Astrocyte (in vitro differentiated cells and primary cell): ENCODE measurements at places on chromosomes 11 and 22. TPM values are rescaled to one million over a fixed set of nuclear protein-coding genes. Genes with fewer than 3 reads are reported as not detected.

Gene ASCL2
- not detected in 2 replicates for total RNA-seq

Gene PACSIN3
- 34.3 and 35.6 TPM in 2 replicates for total RNA-seq

Gene RASL10A
- 0.19 and 1.5 TPM in 2 replicates for total RNA-seq

Gene VPREB1
- not detected in 2 replicates for total RNA-seq

Gene TMEM80
- 16.1 and 18.4 TPM in 2 replicates for total RNA-seq

Gene TRIM29
- 0.55 and 1.1 TPM in 2 replicates for total RNA-seq

Gene SHANK2
- 6.4 and 10.1 TPM in 2 replicates for total RNA-seq

Gene SYNGR1
- total RNA-seq = 12.0 and 14.1 TPM in 2 replicates

Gene MRGPRX3
- not detected in 2 replicates for total RNA-seq

Gene CDC42EP2
- 23.0 and 26.7 TPM in 2 replicates for total RNA-seq

Gene DEFB108B
- total RNA-seq = not detected in 2 replicates

Gene NXPE2
- total RNA-seq = 0.11 and 0.41 TPM in 2 replicates

Gene CDC42BPG
- total RNA-seq = 2.0 and 4.6 TPM in 2 replicates

Gene BAD
- 43.6 and 46.6 TPM in 2 replicates for total RNA-seq

Gene PARVG
- total RNA-seq = 0.23 TPM in 1 of 2 replicates, not detected in the other

Gene FLRT1
- total RNA-seq = 0.20 and 0.41 TPM in 2 replicates

Gene KRTAP5-2
- total RNA-seq = not detected in 2 replicates

Gene PISD
- 31.8 and 43.2 TPM in 2 replicates for total RNA-seq

Gene MPZL3
- 8.2 and 8.5 TPM in 2 replicates for total RNA-seq

Gene POU2AF1
- total RNA-seq = not detected in 2 replicates

Gene SERPIND1
- not detected in 2 replicates for total RNA-seq

Gene TBX1
- 2.0 and 6.8 TPM in 2 replicates for total RNA-seq

Gene MMP11
- total RNA-seq = 12.2 and 23.7 TPM in 2 replicates

Gene DAGLA
- 5.5 and 5.6 TPM in 2 replicates for total RNA-seq

Gene IGLL1
- not detected in 2 replicates for total RNA-seq

Gene DDTL
- 0.75 and 1.4 TPM in 2 replicates for total RNA-seq

Gene LINC01488
- not detected in 2 replicates for total RNA-seq

Gene KIF18A
- total RNA-seq = 2.5 and 3.8 TPM in 2 replicates

Gene CHRDL2
- not detected in 2 replicates for total RNA-seq

Gene FAM89B
- 45.2 and 47.5 TPM in 2 replicates for total RNA-seq

Gene TMPRSS5
- 0.34 and 0.38 TPM in 2 replicates for total RNA-seq

Gene RPL3
- total RNA-seq = 1,056 and 1,182 TPM in 2 replicates

Gene C22orf31
- total RNA-seq = not detected in 2 replicates

Gene FGF4
- not detected in 2 replicates for total RNA-seq

Gene RFPL2
- total RNA-seq = 0.25 TPM in 1 of 2 replicates, not detected in the other

Gene SLC22A8
- total RNA-seq = not detected in 2 replicates

Gene OSBP2
- total RNA-seq = 0.48 and 0.89 TPM in 2 replicates

Gene GLYAT
- total RNA-seq = not detected in 2 replicates

Gene RBMXL2
- not detected in 2 replicates for total RNA-seq

Gene CASP12
- not detected in 2 replicates for total RNA-seq

Gene UEVLD
- 20.1 and 23.6 TPM in 2 replicates for total RNA-seq

Gene PRODH
- 1.2 and 1.4 TPM in 2 replicates for total RNA-seq

Gene KRTAP5-1
- total RNA-seq = not detected in 2 replicates

Gene ZNF215
- 2.1 and 2.9 TPM in 2 replicates for total RNA-seq

Gene FADS2
- 180 and 287 TPM in 2 replicates for total RNA-seq

Gene CRYBB3
- total RNA-seq = 0.43 TPM in 1 of 2 replicates, not detected in the other

Gene CLCF1
- total RNA-seq = 17.4 and 17.6 TPM in 2 replicates

Gene FAM227A
- 2.3 and 3.4 TPM in 2 replicates for total RNA-seq

Gene OR2D3
- not detected in 2 replicates for total RNA-seq

Gene OR52A1
- total RNA-seq = not detected in 2 replicates
